ENCODE measurements at places on chromosomes 3 and 15.

DNA sequence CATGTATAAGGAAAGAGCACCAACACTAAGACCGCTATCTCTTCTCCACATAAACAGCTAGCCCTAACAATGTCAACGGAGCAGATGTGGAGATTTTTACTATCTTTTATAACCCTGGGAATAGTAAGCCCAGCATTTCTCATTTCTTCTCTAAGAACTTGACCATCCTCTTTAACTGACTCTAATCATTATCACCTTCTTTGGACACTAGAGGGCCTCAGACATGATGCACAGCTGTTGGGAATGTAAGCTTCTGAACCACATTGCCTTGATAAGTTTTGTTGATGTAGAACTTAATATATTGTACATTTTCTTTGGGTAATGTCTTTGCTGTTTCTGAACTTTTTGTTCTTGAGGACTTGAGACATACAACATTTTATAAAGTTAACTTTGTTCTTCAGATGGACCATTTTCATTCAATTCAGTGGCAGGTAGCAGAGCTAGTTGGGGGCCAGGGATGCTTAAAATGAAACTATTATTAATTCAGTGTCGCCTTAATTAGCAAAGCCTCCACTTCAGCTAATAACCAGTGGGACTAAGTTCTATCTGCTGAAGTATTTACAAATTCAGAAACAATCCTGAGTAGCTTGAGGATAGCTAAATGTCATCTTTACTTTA, 9.6 kb upstream of the TAGLN3 start:
- peak; percentile 16 for DNase-seq

GRCh38 chr3:130504701-130505100, 12.3 kb upstream of the COL6A6 start:
- no peak for DNase-seq

- peak; percentile 12 for DNase-seq
Measured at GRCh38 chr15:77617476-77618230, 15.1 kb downstream of the LINGO1 start.

- DNase-seq = no peak
Measured at GRCh38 chr3:159472611-159473010, 516.0 kb upstream of the IL12A start.

DNA sequence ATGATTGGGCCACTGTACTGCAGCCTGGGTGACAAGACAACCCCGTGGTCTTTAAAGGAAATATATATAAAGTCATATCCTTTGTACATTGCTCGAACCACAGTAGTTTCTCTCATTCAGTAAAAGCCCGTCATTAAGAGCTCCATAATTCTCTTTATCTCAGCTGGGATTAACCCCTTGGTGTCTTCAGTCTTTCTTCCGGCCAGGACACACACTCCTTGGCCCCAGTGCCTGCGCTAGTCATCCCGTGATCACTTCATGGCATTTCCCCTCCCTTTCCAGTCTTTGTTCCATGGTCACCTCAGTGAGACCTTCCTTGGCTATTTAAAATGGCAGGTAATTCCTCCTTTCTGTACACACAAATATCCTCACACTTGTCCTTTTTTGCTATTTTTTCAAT, 3.3 kb downstream of the RPL35A start:
- DNase-seq = no peak

GRCh38 chr15:78004919-78005634, 72.4 kb downstream of the TBC1D2B start:
- no peak for DNase-seq

DNA sequence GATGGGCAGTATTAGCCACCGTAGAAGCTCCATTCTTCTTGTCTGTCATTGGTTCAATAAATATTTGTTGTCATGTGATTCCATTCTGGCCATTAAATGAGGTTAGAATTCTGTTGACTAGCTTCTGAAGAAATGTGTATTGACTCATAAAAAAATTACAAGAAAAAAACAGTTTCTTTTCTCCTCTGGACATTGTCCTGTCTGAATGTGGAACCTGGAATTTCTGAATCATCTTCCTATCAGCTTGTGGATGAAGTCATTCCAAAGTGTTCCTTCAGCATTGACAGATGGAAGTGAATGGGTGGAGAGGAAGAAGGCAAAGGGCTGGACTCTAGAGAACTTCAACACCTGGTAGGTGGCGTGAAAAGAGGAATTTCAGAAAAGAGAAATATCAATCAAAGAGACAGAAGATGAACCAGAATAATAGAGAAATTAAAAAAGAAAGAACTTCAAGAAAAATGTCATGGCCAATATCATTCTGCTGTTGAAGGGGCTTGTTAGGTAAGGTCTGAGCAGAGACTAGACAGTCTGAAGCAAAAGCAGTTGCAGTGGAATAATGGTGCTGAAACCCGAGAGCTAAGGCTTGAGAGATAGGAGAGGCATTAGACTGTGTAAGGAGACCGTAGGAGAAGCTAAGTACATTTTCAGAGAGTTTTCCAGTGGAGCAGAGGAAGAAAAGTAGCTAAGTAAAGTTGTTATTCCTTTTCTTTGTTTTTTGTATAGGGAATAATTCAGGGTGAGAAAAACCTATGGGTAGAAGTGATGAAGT, 806.6 kb downstream of the SQOR start:
- peak; percentile 44 for DNase-seq

DNA sequence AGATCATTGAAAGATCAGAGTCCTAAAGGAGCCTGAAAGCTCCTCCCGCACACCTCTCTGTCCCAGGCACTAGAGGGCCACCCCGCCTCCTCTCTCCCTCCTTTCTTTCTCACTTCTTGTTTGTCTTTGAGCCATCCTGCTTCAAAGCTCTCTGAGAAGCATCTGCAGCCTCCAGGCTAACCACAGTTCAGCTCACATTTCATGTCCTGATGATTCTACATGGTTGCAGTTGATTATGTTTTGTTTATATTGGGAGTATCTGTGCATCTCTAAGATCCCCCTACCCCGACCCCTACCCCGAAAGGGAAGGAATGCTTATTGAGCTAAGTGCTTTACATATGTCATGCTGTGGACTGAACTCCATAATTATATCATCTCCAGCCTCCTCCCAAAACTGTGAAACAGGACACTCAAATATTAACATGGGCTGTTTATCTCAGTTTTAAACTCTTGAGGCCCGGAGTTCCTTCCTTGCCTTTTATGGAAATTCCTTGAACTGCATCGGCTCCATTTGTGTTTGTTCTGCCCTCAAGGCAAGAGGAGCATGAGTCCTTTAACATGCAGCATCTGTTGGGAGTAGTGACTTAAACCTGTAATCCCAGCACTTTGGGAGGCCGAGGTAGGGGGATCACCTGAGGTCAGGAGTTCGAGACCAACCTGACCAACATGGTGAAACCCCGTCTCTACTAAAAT, 30.9 kb downstream of the MGLL start:
- no peak for DNase-seq

DNA sequence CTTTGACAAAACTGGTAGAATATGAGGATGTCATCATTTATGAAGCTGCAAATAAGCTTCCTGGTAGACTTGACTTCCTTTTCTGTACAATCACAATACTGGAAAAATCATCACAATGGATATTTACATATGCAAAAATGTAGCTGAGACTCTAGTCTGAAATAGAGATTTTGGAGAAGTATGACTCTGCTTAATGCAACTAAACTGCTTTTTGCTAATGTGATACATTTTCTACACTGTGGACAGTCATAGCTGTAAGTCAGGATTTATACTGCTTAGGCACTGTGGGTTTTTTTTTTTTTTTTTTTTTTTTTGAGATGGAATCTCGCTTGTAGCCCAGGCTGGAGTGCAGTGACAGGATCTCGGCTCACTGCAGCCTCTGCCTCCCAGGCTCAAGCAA, 34.5 kb upstream of the ST3GAL6 start:
- no peak for DNase-seq

DNA sequence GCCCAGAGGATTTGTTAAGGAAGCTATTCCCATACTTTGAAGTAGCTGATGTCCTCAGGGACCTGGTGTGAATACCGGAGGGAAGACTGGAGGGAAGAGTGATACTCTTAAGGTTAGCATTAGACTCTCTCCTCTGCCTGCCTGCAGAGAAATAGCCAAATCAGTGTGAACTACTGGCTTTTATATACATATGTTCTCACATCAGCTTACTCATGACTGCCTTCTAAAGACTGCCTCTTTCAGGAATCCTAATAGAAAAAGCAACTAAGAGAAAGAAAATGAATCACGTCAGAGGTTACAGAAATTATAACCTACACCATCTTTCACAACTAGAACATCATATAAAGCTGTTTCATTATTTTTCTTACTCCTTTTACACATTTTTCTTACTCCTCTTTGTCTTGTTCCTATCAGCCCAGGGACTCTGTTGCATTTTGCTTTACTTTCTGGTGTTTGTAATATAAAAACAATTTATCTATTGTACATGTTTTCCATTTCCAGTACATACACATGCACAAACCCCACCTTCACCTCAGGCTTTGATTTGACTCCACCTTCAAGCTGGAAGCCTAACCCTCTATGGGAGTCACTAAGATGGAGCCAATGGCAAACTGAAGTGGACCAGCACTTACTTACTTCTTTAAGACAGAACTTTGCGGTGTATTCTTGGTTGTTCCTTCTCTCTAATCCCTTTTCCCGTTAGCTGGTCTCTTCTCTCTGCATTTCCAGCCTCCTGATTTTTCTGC, 257.7 kb upstream of the UBE2E1 start:
- no peak for DNase-seq

- DNase-seq = peak; percentile 38
Measured at GRCh38 chr15:89177633-89178306, 43.6 kb downstream of the RLBP1 start.

Measured in trophoblast cell (in vitro differentiated cells and primary cell).